ENCODE measurements at places on chromosomes 3 and 15. TPM values are rescaled to one million over a fixed set of nuclear protein-coding genes. Genes with fewer than 3 reads are reported as not detected.

Gene ATP1B3
- total RNA-seq: 77.0 TPM

Gene EIF2B5
- total RNA-seq: 32.2 TPM

Gene RASGRP1
- 12.7 TPM for total RNA-seq

Gene SKOR1
- 0.29 TPM for total RNA-seq

Gene SLC7A14
- 2.9 TPM for total RNA-seq

Data from metanephros (tissue), 2 donors.